Urinary bladder (tissue), 4 donors: ENCODE measurements at places on chromosomes 11 and 22. TPM values are rescaled to one million over a fixed set of nuclear protein-coding genes. Genes with fewer than 3 reads are reported as not detected.

GRCh38 chr11:94838027-94838731 lies 70.0 kb downstream of the AMOTL1 start:
- no peak for DNase-seq

GRCh38 chr11:34564807-34565241 lies 51.2 kb upstream of the ELF5 start:
- no peak for DNase-seq

DNA sequence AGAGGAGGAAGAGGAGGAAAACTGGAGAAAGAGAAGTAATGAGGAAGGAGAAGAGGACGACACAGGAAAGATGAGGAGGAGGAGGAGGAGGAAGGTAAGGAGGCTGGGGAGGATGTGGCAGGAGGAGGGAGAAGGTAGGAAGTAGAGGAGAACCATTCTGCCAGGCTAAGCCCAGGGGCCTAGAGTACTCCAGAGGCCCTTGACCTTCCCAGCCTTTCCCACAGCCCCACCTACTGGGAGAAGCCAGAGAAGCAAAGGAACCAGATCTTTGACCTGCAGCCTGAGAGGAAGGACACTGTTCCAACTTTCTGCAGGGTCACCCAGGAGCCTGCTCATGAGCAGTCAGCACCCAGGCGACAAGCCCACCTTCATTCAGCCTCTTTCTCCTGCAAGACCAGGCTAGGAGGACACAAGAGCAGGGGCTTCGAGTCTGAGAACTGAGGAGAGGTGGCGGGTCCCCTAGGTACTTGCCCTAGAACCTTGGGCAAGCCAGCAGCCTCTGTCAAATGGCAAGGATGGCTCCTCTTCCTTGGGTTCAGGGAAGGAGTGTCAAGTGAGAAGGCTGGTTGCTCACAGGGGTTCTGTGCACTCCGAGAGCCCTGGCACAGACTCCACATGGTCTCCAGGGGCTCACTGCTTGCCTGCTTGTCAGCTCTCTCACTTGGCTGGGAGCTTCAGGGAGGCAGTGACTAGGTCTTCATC lies 27.9 kb upstream of the OAF start:
- DNase-seq: no peak

- no peak for DNase-seq
Observed at GRCh38 chr11:36750349-36750748, 152.3 kb upstream of the RAG2 start.

GRCh38 chr11:58577555-58578135 lies 1.2 kb upstream of the ZFP91 start:
- no peak for DNase-seq

DNA sequence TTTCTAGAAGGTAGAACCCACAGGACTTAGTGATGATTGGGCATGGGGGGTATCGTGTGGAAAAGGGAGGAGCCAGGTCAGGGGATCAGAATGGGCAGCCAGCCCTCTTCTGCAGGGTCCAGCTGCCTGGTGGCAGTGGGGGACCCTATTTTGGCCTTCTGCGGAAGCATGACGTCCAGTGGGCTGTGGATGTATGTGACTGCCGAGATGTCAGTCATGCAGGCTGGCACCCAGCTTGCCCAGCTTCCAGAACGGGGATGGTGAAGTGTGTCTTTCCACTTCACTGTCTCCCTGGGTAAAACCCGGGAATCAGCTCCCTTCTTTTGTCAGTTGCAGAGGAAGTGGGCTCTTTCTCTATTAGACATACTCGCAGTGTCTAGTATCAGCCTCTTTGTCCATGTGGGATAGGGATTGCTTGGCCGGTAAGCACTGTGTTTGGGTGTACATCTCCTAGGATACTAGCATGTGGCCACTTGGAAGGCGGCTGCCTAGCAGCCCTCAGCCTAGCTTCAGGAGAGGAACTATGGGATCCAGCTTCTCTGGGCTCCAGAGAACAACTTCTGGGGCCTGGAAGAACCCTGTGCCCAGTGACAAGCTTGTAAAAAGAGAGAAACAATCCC lies 51.4 kb downstream of the GRIK4 start:
- no peak for DNase-seq

DNA sequence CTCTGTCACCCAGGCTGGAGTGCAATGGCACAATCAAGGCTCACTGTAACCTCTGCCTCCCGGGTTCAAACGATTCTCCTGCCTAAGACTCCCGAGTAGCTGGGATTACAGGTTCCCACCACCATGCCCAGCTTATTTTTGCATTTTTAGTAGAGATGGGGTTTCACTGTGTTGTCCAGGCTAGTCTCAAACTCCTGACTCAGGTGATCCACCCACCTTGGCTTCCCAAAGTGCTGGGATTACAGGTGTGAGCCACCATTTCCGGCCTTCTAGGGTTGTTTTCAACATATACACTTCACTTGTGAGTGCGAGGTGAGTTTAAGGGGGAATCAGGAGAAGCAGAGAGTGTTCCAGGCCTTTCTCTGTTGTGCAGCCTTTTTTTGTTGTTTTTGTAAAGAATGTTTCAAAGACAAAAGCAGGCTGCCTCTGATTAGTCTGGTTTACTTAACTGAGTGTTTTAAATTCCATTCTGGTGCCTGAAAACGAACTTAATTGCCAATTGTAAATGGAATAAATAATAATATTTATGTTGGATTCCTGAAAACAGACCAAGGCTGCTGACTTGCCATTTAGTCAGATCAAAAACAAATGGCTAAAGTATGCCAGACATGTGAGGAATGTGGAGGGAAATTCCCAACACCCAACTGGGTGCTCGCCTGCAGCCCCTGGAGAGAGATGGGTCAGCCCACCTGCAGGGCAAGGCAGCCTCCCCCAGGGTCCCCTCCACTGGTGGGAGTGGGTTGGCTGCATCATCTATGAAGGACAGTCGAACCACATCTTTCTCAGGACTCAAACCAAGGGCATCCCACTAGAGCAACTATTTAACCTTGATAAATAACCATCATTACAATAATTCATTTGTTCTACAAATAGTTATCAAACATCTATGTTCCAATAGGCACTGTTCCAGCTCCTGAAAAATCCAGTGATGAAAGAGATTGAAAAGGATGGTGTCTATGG lies 4.6 kb upstream of the RANGAP1 start:
- no peak for DNase-seq

The MUC15 gene
- polyA plus RNA-seq: 0.66 TPM

The SHISAL1 gene
- 21.1 TPM for polyA plus RNA-seq

The PKDREJ gene
- 0.14 TPM for polyA plus RNA-seq

The BCO2 gene
- polyA plus RNA-seq: 2.8 TPM

The SMTNL1 gene
- not detected for polyA plus RNA-seq

The ADAMTS8 gene
- 17.9 TPM for polyA plus RNA-seq
